ENCODE measurements at places on chromosomes 3 and 15.

- peak; percentile 49 for DNase-seq
Observed at GRCh38 chr15:64857421-64857820, 15.7 kb downstream of the PLEKHO2 start.

DNA sequence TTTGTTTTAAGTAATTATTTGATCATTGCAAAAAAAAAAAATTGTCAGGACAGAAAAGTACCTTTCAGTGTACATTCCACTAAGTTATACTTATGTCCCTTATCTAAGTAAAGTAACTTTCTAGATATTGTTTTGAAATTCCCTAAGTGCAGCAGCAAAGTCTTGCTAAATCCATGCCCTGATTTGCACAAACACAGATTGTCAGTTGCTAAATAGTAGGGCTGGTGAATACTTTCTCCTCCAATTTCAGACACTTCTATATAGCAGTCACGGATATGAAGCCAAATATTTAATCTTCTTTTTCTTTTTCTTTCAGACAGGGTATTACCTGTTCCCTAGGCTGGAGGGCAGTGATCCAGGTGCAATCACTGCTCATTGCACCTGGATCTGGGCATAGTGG, 12.9 kb downstream of the LRRC2 start:
- no peak for DNase-seq

DNA sequence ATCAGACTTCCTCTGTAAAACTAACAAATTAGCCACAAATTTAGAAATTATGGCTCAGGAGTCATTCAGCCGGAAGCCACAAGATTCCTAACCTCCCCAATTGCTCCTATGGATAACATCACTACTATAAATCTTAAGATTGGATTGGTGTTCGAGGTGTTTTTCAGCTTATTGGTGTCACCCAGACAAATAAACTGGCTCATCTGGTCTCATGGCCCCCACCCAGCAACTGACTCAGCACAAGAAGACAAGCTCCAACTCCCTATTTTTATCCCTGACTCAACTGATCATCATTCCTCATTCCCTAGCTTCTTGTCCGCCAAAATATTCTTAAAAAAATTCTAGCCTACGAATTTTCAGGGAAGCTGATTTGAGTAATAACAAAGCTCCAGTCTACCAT, 135.1 kb upstream of the STRIT1 start:
- no peak for DNase-seq

- no peak for DNase-seq
Observed at GRCh38 chr15:94162939-94163338, 68.4 kb upstream of the MCTP2 start.

GRCh38 chr3:138397983-138398382, 36.4 kb upstream of the ESYT3 start:
- no peak for DNase-seq

GRCh38 chr15:94443186-94443585, 211.8 kb downstream of the MCTP2 start:
- no peak for DNase-seq

- no peak for DNase-seq
Observed at GRCh38 chr3:183161552-183162336, 790 bp downstream of the LAMP3 start.

- DNase-seq = no peak
Observed at GRCh38 chr15:86213420-86213819, 133.7 kb downstream of the AGBL1 start.

DNA sequence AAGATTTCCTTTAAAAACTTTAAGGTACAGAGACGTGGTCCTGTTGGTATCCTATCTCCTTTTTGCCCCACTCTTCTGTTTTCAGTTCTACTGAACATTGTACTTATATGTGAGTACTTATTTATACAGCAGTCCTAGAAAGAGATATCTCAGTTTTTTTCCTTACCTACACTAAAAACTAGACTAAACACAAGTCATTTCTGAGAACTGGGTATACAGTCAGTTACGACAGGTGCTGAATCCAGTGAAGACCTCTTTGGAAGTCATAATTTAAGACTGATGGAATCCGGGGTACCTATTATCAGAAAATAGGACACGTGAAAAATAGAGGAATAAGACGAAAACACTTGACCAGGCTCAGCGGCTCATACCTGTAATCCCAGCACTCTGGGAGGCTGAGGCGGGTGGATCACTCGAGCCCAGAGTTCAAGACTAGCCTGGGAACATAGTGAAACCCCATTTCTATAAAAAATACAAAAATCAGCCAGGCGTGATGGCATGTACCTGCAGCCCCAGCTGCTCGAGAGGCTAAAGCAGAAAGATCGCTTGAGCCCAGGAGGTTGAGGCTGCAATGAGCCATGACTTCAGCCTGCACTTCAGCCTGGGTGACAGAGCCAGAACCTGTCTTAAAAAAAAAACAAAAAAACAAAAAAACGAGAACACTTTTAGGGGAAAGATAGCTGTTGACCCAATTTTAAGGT, 76.3 kb downstream of the KLHL25 start:
- DNase-seq = no peak
